ENCODE measurements at places on chromosomes 2 and 18.

DNA sequence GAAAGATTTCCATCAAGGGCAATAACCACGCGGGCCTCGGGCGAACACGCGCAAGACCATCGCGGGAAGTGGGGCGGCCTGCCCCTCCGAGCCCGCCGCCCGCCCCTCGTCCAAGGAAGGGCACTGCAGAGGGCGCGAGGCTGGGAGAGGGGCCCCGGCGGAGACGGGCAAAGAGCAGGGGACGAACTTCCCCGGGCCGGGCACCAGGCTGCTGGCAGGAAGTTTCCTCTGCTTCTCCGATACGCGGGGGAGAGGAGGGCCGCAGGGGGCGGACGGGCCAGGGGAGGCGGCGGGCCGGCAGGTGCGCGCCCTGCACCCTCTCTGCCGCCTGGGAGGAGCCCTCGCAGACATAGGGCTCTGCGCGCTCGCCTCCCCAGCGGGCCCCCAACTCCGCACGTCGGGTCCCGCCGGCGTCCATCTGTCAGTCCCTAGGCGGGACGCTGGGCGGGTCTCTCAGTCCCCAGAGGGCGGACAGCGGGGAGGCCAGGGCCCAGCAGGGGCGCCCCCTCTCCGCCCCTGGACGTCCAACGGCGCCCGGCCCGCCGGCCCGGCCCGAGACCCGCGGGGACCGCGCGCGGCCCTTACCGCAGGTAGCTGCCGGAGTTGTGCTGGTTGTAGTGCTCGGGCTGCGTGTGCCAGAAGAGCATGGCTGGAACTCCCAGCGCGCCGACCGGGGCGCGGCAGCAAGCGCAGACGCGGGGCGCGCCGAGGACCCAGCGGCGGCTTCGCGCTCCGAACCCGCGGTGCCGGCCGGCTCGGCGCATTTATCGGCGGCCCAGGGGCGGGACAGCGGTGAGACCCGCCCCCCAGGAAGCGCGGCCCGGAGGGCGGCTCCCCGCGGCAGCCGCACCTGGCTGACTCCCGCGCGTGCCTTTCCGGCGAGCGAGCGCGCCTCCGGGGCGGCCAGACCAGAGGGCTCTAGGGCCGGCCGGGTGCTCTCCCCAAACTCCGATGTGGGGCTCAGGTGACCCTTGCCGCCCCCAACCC, at the start of gene TFCP2L1:
Gene TFCP2L1 (minus strand): TSS at position 740 of the 987 bp plus-strand sequence. CDS start 93 bp downstream, at position 647.
- DNase-seq: no peak

DNA sequence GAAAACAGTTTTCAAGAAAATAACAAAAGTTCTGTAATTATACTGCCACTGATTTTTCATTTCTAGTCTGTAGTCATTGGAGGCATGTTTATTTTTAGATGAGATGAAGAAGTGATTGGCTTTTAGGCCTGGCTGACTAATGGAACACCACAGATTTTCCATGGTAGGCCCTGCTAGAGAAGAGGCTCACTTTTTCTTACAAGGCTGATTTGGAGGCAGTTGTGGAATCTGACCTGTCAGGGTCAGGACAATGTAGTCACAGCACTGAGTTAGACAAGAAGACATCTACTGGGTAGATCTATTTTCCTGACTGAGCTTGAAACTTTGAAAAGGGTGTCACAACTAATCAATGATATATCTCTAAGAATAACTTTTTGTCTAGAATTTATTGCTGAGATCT, 43.9 kb downstream of the KDM3A start:
- DNase-seq: no peak

- DNase-seq: no peak
These were observed 37.5 kb downstream of the NRP2 start for GRCh38 chr2:205719847-205720246.

DNA sequence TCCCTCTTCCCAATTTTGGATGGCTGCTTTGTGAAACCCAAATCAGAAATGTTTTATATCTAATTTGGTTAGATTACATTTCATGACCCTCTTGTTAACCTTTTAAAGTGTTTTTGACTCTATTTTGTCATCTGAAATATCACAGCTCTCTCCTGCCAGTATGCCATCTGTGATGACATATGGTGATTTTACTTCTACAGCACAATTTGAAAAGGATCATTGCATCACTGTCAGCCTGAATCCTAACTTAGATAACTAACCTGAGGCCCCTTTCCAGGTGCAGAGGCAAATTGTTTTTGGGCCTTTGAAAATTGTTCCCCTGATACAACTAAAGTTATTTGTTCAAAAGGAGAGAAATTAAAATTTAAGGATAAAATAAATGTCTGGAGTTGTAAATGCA, 1023.4 kb upstream of the LRRTM1 start:
- no peak for DNase-seq

DNA sequence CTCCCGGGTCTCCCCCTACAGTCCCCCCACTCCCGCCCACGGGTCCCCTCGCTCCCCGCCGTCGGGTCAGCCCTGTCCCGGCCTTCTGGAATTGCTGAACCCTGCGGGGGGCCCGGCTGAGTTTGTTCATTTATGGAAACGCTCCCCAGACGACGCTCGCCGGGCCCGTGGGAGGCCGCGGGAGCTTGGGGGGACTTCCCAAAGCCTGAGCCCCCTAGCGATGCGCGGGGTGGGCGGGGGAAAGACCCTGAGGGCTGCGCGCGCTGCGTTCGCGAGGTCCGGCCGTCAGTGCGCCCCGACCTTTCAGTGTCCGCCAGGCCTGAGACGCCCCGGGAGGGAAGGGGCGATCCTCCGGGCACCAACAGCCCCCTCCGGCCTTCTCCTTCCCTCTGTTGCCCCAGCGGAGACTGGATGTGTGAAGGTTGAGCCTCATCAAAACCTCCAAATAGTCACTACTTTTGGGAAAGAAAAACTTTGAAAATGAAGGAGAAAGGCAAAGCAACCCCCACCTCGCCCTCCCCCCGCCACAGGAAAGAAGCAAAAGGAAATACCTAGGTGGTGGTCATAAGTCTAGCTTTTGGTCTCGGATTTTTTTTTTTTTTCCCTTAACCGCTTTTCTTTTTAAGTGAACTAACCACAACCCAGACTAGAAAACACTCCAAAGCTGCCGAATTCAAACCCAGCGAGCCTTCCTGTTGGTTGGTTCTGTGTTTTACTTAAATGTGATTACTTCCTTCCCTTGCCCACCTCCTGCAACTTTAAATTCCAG, 509 bp upstream of the CYS1 start:
- DNase-seq: no peak

GRCh38 chr18:53380063-53380639, 844.3 kb downstream of the MBD2 start:
- DNase-seq: no peak

GRCh38 chr2:138125306-138126288, 161.3 kb downstream of the HNMT start:
- no peak for DNase-seq

GRCh38 chr2:242040681-242041080, 171.2 kb downstream of the RTP5 start:
- no peak for DNase-seq

GRCh38 chr2:216971593-216971992, 111.7 kb upstream of the TNP1 start:
- no peak for DNase-seq

- DNase-seq: no peak
These were observed 433.8 kb downstream of the NBAS start for GRCh38 chr2:15127301-15127700.

DNA sequence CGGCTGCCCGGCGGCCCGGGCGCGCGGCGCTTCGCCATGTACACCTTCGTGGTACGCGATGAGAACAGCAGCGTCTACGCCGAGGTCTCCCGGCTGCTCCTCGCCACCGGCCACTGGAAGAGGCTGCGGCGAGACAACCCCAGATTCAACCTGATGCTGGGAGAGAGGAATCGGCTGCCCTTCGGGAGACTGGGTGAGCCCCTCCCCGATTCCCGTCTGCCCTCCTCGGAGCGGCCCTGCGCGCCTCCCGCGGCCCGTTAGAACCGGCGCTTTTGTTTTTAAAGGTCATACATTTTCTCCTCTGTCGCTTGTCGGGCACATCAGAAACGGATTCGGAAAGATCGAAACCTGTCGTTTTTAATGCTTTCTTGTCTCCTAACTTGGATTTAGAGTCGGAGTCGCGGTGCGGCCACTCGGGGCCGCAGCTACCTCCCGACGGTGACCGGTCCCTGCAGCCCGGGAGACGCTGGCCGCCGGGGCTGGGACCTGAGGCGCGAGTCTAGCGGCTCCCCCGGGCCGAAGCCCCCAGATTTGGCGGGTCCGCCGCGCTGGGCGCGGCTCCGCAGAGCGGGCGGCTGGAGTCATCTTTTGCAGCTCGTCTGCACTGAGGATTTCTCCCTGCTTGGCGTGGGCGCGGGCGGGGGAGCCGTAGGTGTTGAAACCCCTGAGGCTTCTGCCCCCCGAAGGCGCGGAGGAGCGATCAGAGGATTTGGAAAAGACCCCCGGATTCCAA, 519 bp downstream of the TTL start:
- no peak for DNase-seq

DNA sequence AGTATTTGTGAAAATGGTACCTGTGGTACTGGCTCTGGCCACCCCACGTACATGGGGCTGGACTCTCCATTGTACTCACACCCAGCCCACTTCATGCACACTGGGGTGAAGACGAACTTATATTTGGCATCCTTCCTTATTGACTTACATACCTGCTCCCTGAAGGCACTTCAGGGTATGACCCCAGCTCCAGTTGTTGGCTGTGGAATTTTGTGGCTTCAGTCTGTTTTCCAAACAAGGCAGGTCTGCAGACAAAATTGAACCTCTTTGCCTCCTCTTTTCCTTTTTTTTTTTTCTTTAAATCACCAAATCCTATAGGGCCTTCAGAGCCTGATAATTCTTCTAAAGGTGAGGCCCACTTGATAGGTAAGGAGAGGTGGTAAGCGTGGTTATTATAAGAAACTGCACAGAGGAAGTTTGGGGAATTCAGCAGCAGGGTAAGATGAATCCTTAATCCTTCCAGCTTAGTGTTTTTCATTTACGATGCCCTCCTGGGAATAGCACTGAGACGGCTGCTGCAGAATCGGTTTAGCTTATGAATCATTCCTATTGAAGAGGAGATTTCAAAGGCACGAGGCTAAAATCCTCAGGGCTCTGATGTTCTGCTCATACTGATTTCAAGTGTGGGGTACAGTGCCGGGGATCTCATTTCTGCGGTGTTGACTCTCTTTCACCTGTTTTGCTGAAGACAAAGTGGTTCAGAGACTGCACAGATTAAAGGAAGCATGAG, 55.2 kb downstream of the KIF5C start:
- DNase-seq: no peak

GRCh38 chr2:54067851-54068375, 47.5 kb upstream of the ACYP2 start:
- no peak for DNase-seq

- DNase-seq: no peak
These were observed 4.4 kb upstream of the FARP2 start for GRCh38 chr2:241351640-241352031.

DNA sequence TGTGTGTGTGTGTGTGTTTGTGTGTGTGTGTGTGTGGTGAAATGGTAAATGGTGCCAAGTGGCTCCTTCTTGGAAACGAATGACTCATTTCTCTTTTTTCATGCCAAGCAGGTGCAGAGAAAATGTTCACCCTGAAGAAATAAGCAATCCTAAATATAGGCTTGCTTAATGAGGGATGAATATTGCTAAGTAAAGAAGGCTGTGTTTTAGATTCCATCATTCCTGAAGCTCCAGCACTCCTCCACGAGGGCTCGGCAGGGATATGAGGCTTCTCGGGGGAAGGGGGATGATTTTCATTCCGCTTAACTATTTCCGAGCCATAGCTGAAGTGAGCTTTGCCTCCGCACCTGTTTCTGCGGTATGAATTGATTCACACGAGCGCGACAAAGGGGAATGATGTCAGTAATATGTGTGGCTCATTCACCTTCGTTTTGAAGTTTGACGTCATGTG, 72.9 kb downstream of the TSN start:
- DNase-seq: peak; percentile 33

DNA sequence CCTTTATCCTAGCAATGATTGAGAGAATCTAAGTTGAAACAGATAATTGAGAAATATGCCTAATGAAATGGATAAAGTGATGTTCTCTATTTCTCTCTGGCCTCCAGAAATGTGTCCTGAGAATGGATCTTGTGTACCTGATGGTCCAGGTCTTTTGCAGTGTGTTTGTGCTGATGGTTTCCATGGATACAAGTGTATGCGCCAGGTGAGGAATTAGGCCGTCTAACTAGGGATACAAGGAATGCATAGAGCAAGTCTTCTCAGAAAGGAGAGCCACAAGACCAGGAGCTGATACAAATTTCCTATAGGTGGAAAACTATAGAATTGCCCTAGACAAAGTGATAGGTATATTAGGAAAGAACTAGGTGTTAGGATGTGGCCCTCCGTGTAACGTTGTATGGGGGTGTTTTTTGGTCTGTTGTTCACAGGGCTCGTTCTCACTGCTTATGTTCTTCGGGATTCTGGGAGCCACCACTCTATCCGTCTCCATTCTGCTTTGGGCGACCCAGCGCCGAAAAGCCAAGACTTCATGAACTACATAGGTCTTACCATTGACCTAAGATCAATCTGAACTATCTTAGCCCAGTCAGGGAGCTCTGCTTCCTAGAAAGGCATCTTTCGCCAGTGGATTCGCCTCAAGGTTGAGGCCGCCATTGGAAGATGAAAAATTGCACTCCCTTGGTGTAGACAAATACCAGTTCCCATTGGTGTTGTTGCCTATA, 592 bp upstream of the CAD start:
- DNase-seq: no peak

DNA sequence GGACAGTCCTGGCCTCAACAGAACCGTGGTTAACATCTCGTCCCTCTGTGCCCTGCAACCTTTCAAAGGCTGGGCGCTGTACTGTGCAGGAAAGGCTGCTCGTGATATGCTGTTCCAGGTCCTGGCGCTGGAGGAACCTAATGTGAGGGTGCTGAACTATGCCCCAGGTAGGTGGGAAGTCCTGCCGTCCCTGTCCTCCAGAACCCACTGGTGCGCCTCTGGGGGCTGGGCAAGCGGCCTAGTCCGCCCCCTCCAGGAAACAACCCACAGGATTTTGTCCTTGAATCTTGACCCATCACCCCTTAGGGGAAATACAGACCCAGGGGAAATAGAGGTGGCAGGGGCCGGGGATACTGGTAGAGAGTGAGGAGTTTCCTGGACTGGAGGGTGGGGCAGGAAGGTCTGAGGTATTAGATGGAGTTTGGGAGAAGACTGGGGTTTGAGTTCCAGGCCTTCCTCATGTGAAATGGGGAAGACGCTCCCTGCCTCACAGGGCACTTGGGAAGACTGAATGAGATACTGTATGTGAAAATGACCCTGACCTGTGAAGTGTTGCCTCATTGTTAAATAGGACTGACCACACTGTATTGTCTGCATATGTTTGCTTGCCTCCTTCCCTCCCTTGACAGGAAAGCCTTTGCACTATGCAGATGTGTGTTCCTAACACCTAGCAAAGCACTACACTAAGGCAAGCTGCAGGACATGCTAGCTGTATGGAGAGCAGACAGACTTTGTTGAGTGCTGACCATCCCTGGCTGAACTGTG, 1.4 kb downstream of the SPR start:
- no peak for DNase-seq

GRCh38 chr2:158533009-158533408, 76.3 kb downstream of the PKP4 start:
- DNase-seq: no peak
